ENCODE measurements at places on chromosomes 7 and 10.
A peak's percentile ranks its signal among the peaks of the same experiment; 100 is the strongest.

- no peak for DNase-seq
Measured at GRCh38 chr7:155798673-155799439, 13.4 kb downstream of the SHH start.

DNA sequence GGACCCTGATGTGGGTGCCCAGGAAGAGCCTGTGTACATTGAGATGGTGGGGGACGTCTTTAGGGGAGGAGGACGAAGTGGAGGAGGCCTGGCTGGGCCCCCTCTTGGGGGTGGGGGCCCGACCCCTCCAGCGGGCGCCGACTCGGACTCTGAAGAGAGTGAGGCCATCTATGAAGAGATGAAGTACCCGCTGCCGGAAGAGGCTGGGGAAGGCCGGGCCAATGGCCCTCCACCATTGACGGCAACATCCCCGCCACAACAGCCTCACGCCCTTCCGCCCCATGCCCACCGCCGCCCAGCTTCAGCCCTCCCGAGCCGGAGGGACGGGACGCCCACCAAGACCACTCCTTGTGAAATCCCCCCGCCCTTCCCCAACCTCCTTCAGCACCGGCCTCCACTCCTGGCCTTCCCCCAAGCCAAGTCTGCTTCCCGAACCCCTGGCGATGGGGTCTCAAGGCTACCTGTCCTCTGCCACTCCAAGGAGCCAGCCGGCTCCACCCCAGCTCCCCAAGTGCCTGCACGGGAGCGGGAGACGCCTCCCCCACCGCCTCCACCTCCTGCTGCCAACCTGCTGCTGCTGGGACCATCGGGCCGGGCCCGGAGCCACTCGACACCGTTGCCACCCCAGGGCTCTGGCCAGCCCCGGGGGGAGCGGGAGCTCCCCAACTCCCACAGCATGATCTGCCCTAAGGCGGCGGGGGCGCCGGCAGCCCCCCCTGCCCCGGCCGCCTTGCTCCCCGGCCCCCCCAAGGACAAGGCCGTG lies 4.8 kb downstream of the NYAP1 start:
- no peak for DNase-seq

- no peak for DNase-seq
Measured at GRCh38 chr10:89540420-89540949, 5.1 kb upstream of the SLC16A12 start.

- no peak for DNase-seq
Measured at GRCh38 chr7:42742318-42742717, 169.6 kb downstream of the C7orf25 start.

DNA sequence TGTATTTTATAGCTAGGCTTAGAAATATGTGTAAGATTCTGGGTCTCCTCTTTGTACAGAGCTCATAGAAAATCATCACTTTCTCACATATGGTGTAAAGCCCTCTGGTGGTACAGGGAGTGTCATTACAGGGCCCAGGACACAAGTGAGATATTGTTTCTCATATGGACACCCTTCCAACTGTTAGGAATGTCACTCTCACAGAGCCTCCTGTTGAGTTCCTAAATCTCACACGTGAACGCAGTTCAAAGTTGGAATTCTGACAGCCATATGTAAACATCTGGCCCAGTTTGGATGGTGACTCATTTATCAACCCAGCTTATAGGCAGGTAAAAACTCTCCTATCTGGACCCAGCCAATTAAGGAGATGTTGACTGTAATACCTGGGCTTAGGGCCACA lies 35.4 kb upstream of the ZNF107 start:
- DNase-seq, result no peak

DNA sequence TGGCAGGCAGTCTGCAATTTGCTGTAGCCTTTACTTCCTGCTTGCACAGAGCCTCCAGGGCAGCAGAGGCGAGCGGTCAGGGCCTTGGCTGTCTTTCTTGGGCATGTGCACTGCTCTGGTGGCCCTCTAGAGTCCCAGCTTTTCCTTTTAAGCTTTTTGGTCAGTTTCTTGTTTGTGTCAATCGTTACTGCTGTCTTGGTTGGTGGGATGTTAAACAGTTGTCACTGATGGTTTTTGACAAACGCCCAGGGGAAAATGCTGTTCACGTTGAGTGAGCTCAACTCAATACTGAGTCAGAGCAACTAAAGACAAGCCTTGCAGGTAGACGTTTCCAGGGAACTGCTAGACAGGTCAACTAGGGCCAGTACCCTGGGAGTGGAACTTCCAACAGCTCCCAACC lies 14.0 kb downstream of the PRKRIP1 start:
- no peak for DNase-seq

GRCh38 chr10:13659887-13660550 lies 73.3 kb downstream of the PRPF18 start:
- DNase-seq, result peak; percentile 37

DNA sequence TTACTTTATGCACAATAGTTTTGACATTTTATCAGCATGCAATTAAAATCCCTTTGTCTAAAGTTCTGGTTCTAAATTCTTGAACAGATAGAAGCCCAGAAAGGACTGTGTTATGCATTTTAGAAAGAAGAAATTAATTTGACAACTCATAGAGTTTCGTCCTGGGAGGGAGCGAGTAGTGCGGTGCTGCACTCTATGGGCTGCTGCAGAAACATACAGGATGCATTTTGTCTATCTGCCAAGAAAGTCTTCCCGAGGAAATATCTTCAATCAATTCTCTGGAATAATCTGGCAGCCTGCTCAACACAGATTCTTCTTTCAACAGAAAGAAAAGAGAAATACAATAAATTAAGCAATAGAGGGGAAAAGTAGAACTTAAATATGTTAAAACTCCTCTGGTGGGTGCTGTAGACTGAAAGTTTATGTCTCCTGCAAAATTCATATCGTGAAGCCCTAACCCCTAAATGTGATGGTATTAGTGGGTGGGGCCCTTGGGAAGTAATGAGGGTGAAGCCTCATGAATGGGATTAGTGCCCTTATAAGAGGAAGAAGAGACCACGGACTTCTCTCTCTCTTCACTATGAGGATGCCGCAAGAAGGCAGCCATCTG lies 39.0 kb upstream of the IFRD1 start:
- DNase-seq, result no peak

- DNase-seq, result peak; percentile 26
Measured at GRCh38 chr10:60901561-60902235, 42.3 kb downstream of the RHOBTB1 start.

DNA sequence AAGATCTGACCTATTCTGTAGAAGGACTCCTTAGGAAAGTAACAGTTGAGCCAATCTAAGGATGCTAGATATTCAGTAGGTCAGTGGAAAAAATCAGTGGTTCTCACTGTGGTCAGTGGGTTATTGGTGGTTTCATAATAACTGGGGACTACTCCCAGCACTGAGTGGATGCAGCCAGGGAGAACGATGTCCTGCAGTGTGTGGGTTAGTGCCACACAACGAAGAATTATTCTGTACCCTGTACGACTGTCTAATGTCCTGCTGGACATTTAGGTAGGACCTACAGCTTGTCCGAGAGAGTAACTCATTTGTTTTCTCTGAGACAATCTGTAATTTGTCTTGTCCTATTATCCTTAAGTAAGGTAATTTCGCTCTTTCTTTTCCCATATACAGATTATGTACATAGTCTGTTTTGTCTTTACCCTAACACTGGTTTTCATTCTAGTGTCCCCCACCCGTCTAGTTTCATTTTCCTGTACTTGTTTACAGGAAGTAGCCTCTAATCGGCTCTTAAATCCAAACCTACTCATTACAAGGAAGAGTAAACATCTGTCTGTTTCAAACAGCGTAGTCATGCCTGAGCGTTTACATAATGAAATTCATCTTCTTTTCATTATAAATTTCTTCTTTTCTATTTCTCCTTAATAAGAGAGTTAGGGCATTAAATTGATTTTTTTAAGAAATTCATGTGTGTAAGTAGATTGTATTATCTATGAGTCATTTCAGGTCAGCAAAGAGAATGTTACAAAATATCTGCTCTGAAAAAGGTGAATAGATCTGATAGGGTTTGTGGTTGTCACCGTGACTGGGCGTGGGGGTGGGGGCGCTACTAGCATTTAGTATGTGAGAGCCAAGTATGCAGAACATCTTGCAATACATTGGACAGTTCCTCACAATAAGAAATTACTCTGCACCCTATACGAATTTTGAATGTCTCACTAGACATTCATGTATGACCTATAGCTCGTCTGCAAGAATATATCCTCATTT lies 8.3 kb upstream of the ZC3HAV1L start:
- no peak for DNase-seq

- no peak for DNase-seq
Measured at GRCh38 chr7:3194501-3195141, 106.4 kb upstream of the SDK1 start.

DNA sequence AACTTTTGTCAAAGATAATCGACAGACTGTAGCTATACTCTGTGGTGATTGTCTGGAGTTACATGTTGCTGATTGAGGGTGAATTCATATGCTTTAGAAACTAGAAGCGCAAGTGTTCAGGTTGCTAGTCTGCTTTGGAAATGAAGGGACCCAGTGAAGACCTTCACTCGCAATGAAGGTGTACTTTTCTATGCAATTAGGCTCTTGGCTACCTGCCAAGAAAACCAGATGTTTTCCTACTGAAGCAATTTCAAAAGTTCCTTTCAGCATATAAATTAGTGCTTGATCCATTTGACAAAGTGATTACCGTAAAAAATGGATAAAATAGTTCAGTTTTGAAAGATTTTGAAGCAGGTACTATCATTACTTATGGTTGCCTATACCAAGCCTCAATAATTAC lies 10.0 kb upstream of the STK31 start:
- no peak for DNase-seq

GRCh38 chr7:31092606-31093005 lies 40.5 kb downstream of the ADCYAP1R1 start:
- no peak for DNase-seq

DNA sequence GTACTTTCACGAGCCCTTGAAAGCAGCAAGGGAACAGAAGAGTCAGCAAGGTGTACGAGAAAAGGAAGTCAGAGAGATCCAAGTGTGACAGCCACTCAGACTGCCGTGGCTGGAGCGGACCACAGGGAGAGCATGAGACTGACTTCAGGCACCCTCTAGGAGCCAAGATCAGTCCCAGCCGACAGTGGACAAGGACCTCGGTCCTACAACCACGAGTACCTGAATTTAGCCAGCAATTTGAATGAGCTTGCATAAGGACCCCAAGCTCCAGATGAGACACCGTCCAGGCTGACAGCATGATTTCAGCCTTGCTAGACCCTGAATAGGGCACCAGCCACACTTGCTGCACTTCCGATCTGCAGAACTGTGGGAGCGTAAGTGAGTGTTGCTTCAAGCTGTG lies 13.7 kb upstream of the EBF3 start:
- DNase-seq, result no peak

All from upper lobe of left lung (tissue), 6 donors.